ENCODE measurements at places on chromosomes 2 and 18.

GRCh38 chr2:81872006-81872405 is 1567.5 kb upstream of the LRRTM1 start:
- DNase-seq: no peak

GRCh38 chr18:72866901-72867745 is 664 bp downstream of the NETO1 start:
- no peak for DNase-seq

- DNase-seq: no peak
These were observed 147.9 kb downstream of the DOCK10 start for GRCh38 chr2:224894356-224894755.

- peak; percentile 35 for DNase-seq
These were observed 884 bp downstream of the HES6 start for GRCh38 chr2:238238766-238239542.

GRCh38 chr2:105732101-105732500 is 12.6 kb upstream of the NCK2 start:
- DNase-seq: no peak

- DNase-seq: no peak
These were observed 1.5 kb downstream of the ATP6V1B1 start for GRCh38 chr2:70936979-70937811.

DNA sequence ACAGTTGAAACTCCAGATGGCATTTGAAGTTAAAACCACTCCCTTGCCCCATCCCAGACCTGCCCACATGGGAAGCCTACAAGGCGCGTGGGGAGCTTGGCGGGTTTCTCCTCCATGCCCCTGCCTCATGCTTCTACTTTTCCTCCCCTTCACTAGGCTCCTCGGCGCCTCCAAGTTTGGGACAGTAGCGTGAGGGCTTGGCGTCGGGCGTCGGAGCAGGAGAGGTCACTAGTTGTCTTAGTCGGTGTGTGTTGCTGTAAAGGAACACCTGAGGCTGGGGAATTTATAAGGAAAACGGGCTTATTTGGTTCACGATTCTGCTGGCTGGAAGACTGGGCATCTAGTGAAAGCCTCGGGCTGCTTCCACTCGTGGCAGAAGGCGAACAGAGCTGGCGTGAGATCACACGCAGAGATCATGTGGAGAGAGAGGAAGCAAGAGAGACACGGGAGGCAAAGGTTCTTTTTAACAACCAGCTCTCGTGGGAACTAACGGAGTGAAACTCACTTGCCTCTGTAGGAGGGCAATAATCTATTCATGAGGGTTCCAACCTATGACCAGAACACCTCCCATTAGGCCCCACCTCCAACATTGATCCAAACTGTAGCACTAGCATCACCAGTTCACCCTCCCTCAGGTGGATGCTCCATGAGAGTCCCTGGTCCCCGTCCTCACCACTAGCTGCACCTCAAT is 25.3 kb downstream of the ITM2C start:
- DNase-seq: no peak

- DNase-seq: no peak
These were observed 414.4 kb upstream of the CDH7 start for GRCh38 chr18:65336411-65336810.

- DNase-seq: no peak
These were observed 34.5 kb upstream of the LRRC30 start for GRCh38 chr18:7196421-7196820.

DNA sequence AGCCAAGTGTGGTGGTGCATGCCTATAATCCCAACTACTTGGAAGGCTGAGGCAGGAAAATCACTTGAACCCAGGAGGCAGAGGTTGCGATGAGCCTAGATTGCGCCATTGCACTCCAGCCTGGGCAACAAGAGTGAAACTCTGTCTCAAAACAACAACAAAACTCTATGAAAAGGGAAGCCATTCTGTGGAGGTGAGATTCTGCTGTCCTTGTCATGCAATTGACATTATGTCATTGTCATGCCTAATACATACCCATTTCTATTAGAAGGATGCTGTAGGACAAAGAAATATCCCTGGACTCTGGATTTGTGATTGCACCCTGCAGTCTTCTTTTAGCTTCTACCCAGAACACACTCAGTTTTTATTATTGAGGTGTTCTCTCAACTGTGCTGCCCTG is 8.6 kb downstream of the RASGRP3 start:
- DNase-seq: no peak

GRCh38 chr2:95305380-95306061 is 8.4 kb downstream of the KCNIP3 start:
- DNase-seq: no peak

DNA sequence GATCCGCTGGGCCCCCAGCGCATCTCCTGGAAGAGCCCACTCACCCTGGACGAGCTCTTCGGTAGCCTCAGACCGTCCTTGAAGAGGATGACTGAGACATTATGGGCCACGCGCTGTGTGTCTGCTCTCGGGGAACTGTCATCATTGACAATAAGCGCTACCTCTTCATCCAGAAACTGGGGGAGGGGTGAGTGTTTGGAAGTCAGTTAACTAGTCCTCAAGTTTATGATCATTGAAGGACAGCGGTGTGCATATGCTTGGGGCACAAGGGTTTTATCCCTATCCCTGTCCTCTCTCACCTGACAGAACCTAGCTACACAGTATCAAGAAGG is 586 bp downstream of the STK16 start:
- no peak for DNase-seq

DNA sequence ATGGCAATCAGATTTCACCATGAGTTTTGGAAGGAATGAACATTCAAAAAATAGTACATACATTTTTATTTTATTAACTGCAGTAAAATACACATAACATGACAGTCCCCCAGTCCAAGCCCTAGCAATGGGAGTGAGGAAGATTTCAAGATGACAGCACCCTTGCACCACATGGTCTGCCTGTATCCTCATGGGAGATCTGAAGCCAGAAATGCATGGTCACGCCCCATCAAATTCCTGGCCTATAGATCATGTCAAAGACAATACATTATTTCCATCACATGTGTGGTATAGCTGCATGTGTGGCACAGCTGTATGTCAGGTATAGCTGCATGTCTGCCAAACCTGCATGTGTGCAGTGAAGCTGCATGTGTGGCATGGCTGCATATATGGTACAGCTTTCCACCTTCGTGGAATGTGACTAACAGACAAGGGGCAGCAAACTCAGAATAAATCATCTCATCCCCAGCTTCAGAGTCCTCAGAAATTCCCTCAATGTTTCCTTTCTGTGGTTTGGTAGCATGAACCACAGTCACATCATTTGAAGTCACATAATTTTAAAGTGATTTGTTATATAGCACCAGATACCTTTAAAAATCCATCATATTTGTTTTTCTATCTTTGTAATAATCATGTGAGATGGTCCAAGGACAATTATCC is 518.2 kb upstream of the SOX11 start:
- no peak for DNase-seq

DNA sequence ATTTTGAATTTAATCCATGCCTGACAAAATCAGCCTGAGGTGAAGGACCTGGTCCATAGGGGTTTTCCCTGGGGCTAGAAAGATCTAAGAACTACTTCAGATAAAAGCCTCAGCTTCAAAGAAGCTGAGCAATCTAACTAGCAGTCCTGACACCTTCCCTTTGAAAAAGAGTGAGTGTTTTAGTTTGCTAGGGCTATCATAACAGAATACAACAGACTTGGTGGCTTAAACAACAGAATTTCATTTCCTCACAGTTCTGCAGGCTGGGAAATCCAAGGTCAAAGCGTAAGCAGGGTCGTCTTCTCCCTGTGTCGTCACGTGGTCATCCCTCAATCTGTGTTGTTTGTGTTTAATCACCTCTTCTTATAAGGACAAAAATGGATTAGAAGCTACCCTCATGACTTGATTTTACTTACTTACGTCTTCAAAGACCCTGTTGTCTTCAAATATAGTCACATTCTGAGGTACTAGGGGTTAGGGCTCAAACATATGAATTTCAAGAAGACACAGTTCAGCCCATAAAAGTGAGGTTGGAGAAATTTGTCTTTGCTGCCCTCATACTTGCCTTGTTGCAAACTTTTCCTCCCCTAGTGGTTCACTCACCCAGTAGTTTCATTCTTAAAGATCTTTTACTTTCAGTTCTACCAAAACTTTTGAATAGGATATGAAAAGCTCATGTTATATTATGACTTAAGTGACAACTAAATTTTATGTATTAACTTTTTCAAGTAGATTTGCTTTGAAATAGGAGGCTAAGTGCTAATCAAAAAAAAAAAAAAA is 673.8 kb downstream of the ARHGAP15 start:
- no peak for DNase-seq

DNA sequence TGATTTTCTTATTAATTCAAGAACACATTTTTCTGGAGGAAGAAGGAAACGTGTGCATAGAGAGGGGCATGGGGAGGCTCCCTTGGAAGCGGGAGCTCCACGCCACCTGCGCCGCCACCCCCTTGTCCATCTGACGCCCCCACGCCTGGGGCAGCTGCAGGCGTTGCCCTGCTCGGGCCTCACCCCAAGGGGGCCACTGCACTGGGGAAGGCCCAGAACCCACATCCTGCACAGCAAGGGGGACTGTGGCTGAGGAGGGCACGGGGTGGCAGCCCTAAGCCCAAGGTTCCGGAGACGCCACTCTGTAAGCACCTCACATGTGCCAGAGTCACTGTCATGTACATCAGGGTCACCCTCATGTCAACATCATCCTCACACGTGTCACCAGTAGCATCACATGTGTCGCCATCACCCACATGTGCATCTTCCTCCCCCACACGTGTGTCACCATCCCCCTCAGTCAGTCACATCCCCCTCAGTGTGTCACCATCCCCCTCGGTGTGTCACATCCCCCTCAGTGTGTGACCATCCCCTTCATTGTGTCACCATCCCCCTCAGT is 486.7 kb upstream of the SALL3 start:
- DNase-seq: no peak

- DNase-seq: no peak
These were observed 18.4 kb downstream of the KDSR start for GRCh38 chr18:63348508-63349136.

All from stimulated activated CD4-positive, alpha-beta T cell treated with anti-CD3 and anti-CD28 coated beads, Interleukin-4, amount 100 ng/mL, for 24 hours (primary cell).